ENCODE measurements at places on chromosomes 3 and 15. TPM values are rescaled to one million over a fixed set of nuclear protein-coding genes. Genes with fewer than 3 reads are reported as not detected.

DNA sequence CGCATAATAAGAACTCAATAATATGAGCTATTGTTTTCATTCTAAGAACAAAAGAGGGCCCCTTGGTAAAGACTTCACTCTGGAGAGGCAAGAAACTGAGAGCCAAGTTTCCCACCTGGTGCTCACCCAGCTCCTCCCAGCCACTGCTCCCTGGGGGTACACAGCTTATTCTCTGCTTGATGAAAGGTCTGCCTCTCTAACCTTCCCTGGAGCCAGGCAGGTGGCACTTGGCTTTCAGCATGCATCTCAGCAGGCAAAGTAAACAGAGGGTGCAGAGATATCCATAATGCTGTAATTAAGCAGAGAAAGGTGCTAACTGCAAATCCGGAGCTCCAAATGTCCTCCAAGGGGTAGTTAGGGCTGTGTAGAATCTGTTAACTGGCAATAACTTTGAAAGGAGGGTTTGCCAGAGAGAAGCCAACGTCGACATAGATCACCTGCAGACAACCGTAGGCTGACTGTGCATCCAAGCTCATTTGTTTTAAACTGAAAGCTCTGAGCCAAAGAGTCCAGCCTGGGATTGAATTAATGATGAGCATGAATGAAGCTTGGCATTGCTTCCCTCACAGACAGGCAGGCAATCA is 159.6 kb upstream of the PROK2 start:
- no peak for DNase-seq

DNA sequence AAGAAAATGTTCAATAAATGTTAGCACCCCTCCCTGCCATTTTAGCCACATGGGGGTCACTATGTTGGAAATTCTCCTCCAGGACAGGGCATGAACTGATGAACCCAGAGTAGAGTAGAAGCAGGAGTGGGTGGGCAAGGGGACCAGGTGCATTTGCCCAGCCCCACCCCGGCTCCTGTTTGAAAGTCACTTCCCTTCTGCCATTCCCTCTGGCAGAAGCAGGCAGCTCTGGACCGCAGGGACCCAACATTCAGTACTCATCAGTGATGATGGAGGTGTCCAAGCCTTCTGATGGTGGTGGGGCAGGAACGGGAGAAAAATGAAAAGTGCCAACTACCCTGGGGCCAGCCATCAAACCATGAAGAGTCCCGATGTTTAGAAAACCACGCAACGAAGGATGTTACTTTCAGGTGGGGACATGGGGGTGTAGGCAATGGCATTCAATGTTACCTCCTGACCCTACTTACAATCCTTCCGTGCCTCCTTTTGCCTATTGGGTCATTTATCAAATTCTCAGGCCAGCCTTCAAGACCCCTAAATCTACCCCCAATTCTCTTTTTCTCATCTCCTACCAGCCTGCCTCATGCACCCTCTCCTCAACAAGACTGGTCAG is 17.2 kb downstream of the UBAP1L start:
- peak; percentile 21 for DNase-seq

- DNase-seq = no peak
Measured at GRCh38 chr3:167700046-167700445, 34.6 kb downstream of the PDCD10 start.

GRCh38 chr3:169453256-169454059 is 210.1 kb downstream of the MECOM start:
- no peak for DNase-seq

The GPR62 gene
- total RNA-seq = not detected

The MCF2L2 gene
- 0.13 TPM for total RNA-seq

The PDZRN3 gene
- total RNA-seq = 1.3 TPM

Data from left lobe of liver (tissue), 2 donors.